Stimulated activated CD8-positive, alpha-beta memory T cell treated with anti-CD3 and anti-CD28 coated beads, Interleukin-15, amount 100 ng/mL, for 24 hours (primary cell): ENCODE measurements at places on chromosomes 16 and 17.
A peak's percentile ranks its signal among the peaks of the same experiment; 100 is the strongest.

GRCh38 chr17:3935140-3935542 is 18.9 kb upstream of the P2RX1 start:
- DNase-seq: no peak

- no peak for DNase-seq
Measured at GRCh38 chr16:83211711-83212110, 584.9 kb downstream of the CDH13 start.

DNA sequence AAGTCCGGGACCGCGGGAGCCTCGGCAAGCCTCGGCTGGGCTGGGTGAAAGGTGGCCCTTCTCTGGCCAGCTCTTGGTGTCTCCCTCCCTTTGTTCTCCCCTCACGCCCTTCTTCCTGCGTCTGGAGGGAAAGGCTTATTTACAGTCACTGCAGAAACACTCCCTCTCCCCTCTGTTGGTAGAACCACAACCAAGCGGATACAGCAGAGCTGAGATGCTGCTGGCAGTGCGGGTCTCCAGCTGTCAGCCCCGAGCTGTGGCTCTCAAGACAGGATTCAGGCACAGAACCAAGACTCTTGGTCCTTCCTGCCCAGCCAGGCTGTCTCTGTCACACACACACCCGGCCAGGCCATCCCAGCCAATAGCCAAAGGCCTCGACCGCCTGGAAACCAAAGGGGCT is 133.3 kb downstream of the ENGASE start:
- DNase-seq: no peak

- no peak for DNase-seq
Measured at GRCh38 chr17:80361495-80362220, 53.3 kb upstream of the ENDOV start.

- no peak for DNase-seq
Measured at GRCh38 chr16:73056921-73057290, 9.0 kb upstream of the ZFHX3 start.

DNA sequence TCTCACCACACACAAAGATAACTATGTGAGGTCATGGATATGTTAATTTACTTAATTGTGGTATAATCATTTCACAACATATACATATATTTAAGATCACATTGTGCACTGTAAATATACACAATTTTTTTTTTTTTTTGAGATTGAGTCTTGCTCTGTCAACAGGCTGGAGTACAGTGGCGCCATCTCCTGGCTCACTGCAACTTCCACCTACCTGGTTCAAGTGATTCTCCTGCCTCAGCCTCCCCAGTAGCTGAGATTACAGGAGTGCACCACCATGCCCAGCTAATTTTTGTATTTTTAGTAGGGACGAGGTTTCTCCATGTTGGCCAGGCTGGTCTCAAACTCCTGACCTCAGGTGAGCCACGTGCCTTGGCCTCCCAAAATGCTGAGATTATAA is 11.5 kb upstream of the PRSS54 start:
- peak; percentile 3 for DNase-seq

- DNase-seq: no peak
Measured at GRCh38 chr16:9528511-9529079, 437.2 kb downstream of the HAPSTR1 start.

DNA sequence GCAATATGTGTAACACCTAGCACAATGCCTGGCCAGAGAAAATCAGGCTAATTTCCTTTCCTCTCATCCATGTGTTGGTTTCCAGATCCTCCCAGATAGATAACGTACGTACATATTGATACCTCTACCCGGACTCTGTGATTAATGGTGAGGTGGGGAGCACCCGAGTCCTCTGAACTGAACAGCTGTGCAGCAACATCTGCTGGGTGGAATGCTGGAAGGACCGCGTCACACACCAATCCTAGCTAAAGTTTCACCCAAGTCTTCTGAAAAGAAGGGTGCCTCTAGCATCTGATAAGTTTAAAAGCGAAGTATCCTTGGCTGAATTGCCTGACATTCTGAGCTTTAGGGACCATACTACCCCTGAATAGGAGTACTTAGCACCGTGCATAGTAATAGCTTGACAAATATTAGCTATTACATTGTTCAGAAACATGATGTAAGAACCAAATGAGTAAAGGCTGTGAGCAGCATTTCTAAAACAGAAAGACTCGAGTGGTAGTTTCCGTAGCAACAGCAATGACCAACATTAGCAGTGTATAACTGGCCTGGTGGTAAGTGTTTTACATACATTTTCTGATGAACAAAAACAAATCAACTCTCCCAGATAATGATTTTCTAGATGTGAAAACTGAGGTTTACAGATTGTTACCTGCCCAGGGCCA is 91.4 kb downstream of the SYCE1L start:
- DNase-seq: no peak

GRCh38 chr17:31690151-31690551 is 168.9 kb downstream of the COPRS start:
- DNase-seq: no peak

DNA sequence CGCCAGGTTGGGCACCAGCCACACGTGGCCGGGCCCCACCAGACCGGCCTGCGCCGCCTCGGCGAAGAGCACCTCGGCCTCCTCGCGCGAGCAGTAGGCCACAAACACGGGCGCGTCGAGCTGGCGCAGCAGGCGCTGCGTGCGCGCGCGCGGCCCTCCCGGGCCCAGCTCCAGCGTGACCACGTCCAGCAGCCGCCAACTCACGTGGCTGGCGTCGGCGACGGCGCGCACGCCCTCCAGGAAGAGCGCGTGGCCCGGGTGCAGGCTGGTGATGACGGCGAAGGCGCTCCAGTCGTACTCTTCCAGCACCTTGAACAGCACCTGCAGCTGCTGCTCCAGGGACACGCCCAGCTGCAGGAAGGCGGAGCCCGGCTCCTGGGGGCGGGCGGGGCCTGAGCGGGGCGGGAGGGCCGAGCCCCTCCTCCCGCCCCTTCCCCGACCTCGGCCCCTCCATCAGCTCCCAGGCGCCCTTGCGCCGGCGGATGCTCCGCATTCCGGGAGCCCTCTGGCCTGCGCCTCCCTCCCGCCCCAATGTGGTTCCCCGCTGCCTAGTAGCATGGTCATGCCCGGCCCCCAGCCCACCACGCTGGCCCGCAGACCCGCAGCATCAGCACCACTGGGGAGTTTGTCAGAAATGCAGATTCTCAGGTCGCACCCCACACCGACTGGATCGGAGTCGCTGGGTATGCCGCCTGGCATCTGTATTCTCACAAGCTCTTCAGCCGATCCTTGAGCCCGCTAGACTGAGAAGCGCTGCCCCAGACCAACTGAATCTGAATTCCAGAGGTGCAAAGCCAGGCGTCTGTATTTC is 7.2 kb downstream of the GRIN2C start:
- peak; percentile 32 for DNase-seq
